Stimulated activated CD8-positive, alpha-beta memory T cell treated with anti-CD3 and anti-CD28 coated beads, Interleukin-2, amount 100 ng/mL, for 1 hour (primary cell): ENCODE measurements at places on chromosomes 4 and X.

DNA sequence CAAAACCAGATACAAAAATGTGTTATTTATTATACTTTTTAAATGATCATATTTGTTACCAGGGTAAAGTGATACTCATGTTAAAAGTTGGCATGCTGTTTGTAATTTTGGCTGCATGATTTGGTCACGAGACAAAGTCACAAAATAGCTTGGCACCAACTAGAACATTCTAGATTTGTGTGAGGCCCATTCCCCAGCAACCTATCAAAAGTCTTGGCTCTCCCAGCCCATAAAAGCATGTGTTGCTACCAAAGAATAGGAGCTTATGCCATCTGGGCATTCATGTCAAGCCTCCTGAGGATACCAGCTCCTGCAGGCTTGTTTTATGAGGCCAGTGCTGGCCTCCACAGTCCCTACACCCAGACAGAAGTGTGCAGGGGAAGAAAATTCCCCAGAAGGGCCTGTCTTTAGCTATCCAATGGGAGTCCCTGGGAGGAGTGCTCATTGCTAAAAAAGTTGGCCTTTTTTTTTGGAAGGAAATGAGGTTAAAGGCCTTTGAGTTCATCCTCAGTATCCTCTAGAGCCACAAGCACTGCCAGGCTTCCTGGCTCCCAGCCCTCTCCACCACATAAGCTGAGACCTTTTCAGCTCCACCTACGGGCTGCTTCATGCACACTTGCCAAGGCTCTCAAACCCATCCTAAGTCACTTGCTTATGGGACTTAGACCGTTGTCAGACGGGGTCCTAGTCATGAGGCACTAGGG lies 211.9 kb upstream of the EOLA2 start:
- no peak for DNase-seq

- DNase-seq: no peak
These were observed 27.5 kb downstream of the YY2 start for GRCh38 chrX:21883258-21883657.

DNA sequence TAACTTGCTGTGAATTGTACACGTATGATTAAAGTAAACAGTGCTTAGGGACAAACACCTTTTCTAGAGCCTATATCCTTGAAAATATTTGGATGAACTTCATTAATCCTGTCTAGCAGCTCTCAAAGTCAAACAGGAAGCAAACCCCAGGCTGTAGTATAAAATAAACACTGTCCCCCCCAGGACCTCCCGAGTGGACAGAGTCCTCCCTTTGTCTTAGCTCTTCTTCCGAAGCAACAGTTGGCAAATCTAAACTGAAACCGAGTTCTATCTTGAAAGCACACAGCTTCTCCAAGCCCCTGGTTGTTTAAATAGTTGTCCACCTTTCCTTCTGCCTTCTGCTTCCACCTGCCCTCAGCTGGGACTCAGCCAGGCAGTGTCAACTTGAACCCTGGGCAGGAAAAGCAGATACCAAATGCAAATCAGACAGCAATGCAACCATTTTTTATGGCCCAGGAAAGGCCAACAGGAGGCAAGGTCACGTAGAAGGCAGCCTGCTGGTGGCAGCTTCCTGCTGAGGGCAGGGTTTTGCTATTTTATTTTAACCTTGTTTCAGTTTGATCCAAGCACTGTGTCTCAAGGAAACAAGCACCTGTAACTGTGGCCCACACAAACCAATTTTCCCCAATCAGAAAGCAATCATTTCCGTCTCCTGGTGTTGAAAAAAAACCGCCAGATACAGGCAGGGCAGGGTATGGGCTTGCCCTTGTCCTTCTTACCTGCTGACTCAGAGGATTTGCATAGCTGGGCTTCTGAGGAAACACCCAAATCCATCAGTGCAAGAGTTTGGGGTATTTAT lies 110.3 kb upstream of the KIT start:
- DNase-seq: no peak

DNA sequence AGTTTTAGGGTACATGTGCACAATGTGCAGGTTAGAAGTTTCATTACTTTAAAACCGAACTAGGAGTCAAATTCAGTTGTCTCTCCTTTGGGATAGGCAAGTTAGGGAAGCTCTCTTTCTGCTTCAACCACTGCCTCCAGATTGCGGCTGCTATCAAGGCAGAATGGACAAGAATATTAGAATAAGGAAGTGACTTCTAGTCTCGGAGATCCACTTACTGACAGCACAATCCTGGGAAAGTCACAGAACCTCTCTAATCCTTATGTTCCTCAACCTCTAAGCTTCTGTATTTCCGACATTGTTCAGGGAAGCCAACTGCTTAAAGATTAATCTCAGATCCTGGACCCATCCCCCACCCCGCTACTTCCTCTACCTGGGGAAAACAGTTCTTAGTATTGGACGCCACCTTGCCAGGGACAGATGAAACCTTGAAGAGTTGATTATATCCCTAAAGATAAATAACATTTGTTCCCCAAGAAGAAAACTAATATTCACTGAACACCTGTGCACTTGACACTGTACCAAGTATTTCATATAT lies 2.1 kb downstream of the NUP62CL start:
- DNase-seq: no peak

GRCh38 chr4:65391814-65392213 lies 278.5 kb downstream of the EPHA5 start:
- DNase-seq: no peak

GRCh38 chrX:153505361-153505760 lies 10.6 kb downstream of the BGN start:
- no peak for DNase-seq

- no peak for DNase-seq
These were observed 1343.8 kb upstream of the IGFBP7 start for GRCh38 chr4:58453956-58454355.

DNA sequence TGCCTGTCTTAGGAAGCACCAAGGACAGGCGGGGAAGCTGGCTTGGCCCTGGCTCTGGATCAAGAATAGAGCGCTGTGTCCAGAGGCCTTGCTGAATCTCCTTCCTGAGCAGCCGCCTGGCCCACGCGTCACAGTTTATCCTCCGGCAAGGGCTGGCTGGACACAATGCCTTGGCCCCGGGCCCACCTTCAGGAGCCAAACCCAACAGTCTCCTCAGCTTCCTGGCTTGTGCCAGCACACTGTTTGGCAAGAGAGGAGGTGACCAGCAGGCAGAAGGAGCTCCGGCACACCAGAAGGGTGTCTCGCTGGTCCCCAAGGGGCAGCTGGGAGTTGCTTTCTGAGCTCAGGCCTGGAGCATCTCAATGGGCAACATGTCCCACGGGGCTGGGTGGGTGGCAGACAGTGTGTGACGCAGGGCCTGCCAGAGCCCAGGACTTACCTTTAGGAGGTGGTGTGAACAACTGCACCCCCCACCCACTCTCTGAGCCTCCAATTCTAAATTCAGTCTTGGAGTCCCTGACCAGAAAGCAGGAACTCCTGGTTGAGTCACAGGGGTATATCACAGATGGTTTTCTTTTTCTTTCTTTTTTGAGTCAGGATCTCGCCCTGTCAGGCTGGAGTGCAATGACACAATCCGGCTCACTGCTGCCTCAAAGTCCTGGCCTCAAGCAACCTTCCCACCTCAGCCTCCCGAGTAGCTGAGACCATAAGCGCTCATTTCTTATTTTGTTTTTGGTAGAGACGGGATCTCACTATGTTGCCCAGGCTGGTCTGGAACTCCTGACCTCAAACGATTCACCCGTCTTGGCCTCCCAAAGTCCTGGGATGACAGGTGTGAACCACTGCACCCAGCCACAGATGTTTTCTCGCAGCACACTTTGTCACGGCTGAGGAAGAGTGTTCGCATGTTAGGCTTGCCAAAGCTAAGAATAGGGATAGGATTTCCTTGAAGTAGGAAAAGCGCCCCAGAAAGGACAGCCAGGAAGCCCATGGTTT lies 361.2 kb downstream of the BCOR start:
- no peak for DNase-seq

- no peak for DNase-seq
These were observed 895 bp downstream of the ADGRL3 start for GRCh38 chr4:61200916-61201526.

GRCh38 chr4:123841447-123842121 lies 445.0 kb downstream of the SPRY1 start:
- no peak for DNase-seq

DNA sequence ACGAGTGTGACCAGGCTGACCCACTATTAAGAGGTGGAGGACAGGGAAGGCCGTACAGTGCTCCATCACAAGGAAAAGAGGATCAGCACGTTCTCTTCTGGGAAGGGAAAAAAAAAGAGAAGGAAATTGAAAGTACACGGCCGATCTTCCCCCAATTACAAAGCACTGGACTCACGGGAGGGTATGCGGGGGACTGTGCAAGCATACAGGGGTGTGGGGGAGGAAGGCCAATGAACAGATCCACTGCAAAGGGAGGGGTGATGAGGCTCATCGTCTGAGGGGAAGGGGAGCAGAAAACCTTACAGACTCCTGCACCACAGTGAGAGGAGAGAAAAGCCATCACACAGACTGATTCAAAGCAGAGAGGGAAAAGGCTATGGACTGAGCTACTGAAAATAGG lies 1.1 kb downstream of the ELK1 start:
- no peak for DNase-seq

- no peak for DNase-seq
These were observed 15.3 kb downstream of the PGRMC1 start for GRCh38 chrX:119251386-119251785.

- DNase-seq: peak; percentile 2
These were observed 100.1 kb downstream of the EIF4E start for GRCh38 chr4:98828801-98829200.

GRCh38 chr4:27635936-27636913 lies 775.6 kb downstream of the STIM2 start:
- DNase-seq: no peak

- no peak for DNase-seq
These were observed 37.1 kb downstream of the STX18 start for GRCh38 chr4:4504783-4505182.

GRCh38 chrX:20015422-20015821 lies 24.6 kb upstream of the BCLAF3 start:
- DNase-seq: no peak
